Right ventricle myocardium superior (tissue), 1 donor: ENCODE measurements at places on chromosomes 6 and 20. TPM values are rescaled to one million over a fixed set of nuclear protein-coding genes. Genes with fewer than 3 reads are reported as not detected.

- no peak for DNase-seq
These were observed 169.1 kb upstream of the FUT9 start for GRCh38 chr6:95846652-95847051.

DNA sequence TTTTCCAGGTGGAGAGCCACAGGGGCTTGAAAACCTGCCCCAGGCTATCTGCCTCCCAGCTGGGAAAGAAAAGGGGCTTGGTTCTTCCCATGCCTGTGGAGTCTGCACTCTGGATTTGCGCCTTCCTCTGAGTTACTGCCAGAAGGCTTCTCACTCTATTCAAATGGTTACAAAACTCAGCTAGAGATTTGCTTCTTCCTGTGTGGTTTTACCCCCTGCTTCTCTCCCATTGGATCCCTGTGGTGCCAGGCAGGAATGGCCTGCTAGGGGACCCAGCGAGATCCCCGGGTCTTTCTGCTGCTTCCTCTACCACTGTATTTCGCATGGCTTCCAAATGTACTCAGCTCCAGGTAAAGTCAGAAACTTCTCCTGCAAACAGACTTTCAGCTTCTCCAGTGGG, 192.0 kb upstream of the HS3ST5 start:
- DNase-seq, result no peak

DNA sequence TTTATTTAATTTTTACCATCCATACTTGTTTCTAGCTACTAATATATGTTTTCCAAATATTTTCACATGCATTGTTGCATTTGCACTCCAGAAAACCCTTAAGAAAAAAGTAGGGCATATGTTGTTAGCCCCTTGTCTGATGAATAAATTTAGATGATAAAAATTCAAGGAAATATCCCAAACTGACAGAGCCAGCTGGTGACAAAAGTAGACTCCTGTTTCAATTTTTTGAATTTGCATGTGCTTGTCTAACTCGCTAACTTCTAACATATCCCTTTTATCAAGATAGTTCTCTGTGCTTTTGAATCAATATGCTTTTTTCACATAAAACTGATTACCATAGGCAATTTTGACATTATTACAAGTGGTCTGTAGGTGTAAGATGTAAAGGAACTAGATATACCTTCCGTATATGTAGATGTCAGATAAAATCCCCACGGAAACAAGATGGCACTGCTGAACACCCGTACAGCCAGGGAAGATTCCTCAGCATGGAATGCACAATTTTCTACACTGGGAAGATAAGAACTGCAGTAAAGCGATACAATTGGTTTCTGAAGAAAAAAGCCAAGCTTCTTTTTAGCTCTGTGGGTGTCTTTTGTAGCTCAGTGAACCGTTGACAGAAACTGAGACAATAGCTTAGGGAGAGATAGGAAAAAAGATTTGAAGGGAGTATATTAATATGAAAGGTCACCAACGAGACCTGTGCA, 437.6 kb upstream of the RNF217 start:
- no peak for DNase-seq

Gene FKBP1A
- total RNA-seq, result 112 TPM

- DNase-seq, result no peak
These were observed 114.6 kb downstream of the RCAN2 start for GRCh38 chr6:46376562-46377061.

Gene PLCB4
- 27.4 TPM for total RNA-seq

DNA sequence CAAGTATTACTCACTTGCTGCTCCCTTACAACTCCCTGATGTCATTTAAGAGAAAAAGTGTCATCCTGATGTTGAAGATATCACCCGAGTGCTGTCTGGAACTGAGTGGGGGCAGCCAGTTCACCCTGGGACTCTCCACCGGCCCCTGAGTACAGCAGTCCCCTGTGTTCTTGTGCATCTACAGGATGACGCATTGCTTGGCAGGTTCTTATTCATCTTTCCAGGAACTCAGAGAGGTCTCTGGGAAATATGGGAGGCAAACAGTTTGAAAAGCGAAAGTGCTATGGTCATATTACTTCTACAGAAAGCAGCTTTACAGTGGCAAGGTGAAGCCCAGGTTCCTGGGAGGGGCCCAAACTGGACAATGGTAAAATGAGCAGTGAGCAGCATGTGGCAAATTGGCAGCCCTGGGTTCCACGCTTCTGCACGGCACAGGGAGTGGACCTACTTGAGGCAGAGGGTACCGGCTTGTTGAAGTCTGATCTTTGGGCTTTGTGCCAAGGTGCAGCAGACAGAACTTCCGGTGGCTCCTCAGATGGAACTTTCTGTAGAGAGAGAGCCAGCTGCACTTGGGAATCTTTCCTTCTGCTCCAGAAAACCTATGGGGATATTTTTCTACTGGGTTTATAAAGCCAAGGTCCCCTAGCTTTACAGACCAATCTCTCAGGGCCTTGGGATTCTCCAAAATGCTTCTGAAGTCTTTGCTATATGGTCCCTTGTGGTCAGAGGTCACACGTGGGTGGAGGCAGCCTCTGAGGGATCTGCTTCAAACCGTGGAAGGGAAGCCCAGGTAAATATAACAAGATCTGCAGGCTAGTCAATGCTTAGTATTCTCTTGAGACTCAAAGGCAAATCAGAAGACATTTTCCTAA, 128.3 kb downstream of the MAP3K7 start:
- DNase-seq, result no peak

- DNase-seq, result peak; percentile 63
These were observed 32.0 kb upstream of the PCMTD2 start for GRCh38 chr20:64223526-64224067.

- no peak for DNase-seq
These were observed 52.9 kb downstream of the FBXL4 start for GRCh38 chr6:98894810-98895209.

- DNase-seq, result peak; percentile 50
These were observed 308.9 kb downstream of the DHX35 start for GRCh38 chr20:39270837-39271604.

- no peak for DNase-seq
These were observed 17.4 kb downstream of the SHLD1 start for GRCh38 chr20:5767493-5768098.

Gene EYA4
- total RNA-seq, result 20.4 TPM

Gene EEF1A2
- 1,229 TPM for total RNA-seq
